ENCODE measurements at places on chromosomes 1 and 21. TPM values are rescaled to one million over a fixed set of nuclear protein-coding genes. Genes with fewer than 3 reads are reported as not detected.

GRCh38 chr1:238152119-238152518 lies 261.4 kb upstream of the ZP4 start:
- H3K4me1 ChIP-seq: no peaks in the 10 kb centered on the region
- no peak overlapping the region for H3K27ac ChIP-seq
- DNase-seq: no peak
- H3K4me3 ChIP-seq: no peak overlapping the region
- no peaks in the 10 kb centered on the region for H3K36me3 ChIP-seq
- no peaks in the 10 kb centered on the region for H3K27me3 ChIP-seq

DNA sequence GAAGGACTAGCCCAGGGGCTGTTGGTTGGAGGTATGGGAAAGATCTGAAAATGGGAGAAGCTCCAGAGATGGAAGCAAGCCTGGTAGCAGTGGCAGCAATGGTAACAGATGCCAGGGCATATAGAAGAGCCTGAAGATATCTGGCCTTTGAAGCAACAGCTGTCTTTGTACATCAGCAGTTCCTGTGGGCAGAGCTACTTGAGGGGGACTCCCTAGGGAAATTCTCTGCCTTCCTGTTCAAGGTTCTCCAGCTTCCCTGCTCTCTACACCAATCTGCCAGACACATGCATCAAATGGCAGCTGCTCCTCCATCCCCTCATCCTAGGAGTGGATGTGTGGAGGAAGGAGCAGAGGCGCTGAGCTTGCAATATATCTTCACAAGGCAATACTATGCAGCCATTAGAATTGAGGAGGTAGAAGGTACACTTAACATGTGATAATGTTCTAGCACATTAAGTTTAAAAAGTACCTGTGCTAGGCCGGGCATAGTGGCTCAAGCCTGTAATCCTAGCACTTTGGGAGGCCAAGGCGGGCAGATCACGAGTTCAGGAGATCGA lies 2.2 kb downstream of the TMEM35B start:
- no peak overlapping the region for H3K27ac ChIP-seq
- no peaks in the 10 kb centered on the region for H3K27me3 ChIP-seq
- peaks cover 14% of the 10 kb centered on the region for H3K4me1 ChIP-seq
- H3K36me3 ChIP-seq: no peaks in the 10 kb centered on the region

ARHGAP30 gene
- 5.0 TPM for polyA plus RNA-seq

GRCh38 chr1:216045400-216045799 lies 377.8 kb downstream of the USH2A start:
- H3K27ac ChIP-seq: no peak overlapping the region
- no peak for DNase-seq
- H3K4me3 ChIP-seq: no peak overlapping the region
- no peaks in the 10 kb centered on the region for H3K36me3 ChIP-seq
- H3K27me3 ChIP-seq: no peaks in the 10 kb centered on the region

GRCh38 chr1:73475316-73475870 lies 722.6 kb downstream of the LRRIQ3 start:
- H3K4me1 ChIP-seq: no peaks in the 10 kb centered on the region
- no peak overlapping the region for H3K4me3 ChIP-seq
- DNase-seq: no peak
- no peak overlapping the region for H3K27ac ChIP-seq
- no peaks in the 10 kb centered on the region for H3K36me3 ChIP-seq

DNA sequence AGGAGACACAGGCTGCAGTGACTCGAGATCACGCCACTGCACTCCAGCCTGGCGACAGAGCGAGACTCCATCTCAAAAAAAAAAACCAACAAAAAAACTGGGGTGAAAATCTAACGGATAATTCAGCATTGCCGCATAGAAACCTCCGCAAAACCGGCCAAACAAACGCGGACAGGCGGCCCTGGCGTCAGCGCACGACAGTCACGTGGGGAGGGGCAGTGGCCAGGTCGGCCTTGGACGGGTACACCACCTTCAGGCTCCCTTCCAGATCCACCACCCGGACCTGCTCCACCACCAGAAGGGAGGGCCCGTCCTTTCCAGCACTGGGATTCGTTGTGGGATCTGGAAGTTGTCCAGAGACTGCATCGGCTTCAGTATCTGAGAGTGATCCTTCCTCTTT lies 8.4 kb downstream of the SMIM1 start:
- H3K36me3 ChIP-seq: peaks cover 17% of the 10 kb centered on the region
- H3K27me3 ChIP-seq: no peaks in the 10 kb centered on the region
- H3K4me3 ChIP-seq: no peak overlapping the region
- DNase-seq: no peak
- no peak overlapping the region for H3K27ac ChIP-seq

GRCh38 chr1:216887032-216887431 lies 163.8 kb upstream of the ESRRG start:
- DNase-seq: no peak
- no peaks in the 10 kb centered on the region for H3K27me3 ChIP-seq
- no peak overlapping the region for H3K27ac ChIP-seq
- H3K4me1 ChIP-seq: peaks cover 5% of the 10 kb centered on the region
- no peaks in the 10 kb centered on the region for H3K36me3 ChIP-seq
- H3K4me3 ChIP-seq: no peak overlapping the region

KCNJ9 gene
- polyA plus RNA-seq: 0.04 TPM

- H3K27me3 ChIP-seq: no peaks in the 10 kb centered on the region
- H3K4me1 ChIP-seq: peaks cover 31% of the 10 kb centered on the region
- H3K27ac ChIP-seq: peak overlapping the region; percentile 92
- peak; percentile 73 for DNase-seq
Measured at GRCh38 chr1:28259934-28260802, 850 bp downstream of the SESN2 start.

AQP10 gene
- polyA plus RNA-seq: 0.30 TPM

ACTA1 gene
- 27.4 TPM for polyA plus RNA-seq

- H3K27me3 ChIP-seq: no peaks in the 10 kb centered on the region
- H3K4me1 ChIP-seq: no peaks in the 10 kb centered on the region
- no peak for DNase-seq
- H3K27ac ChIP-seq: no peak overlapping the region
- H3K4me3 ChIP-seq: no peak overlapping the region
Measured at GRCh38 chr21:41671859-41672542, 94.9 kb downstream of the RIPK4 start.

GRCh38 chr1:5198328-5198727 lies 543.9 kb downstream of the AJAP1 start:
- H3K27me3 ChIP-seq: no peaks in the 10 kb centered on the region
- no peak overlapping the region for H3K27ac ChIP-seq
- H3K36me3 ChIP-seq: no peaks in the 10 kb centered on the region

DNA sequence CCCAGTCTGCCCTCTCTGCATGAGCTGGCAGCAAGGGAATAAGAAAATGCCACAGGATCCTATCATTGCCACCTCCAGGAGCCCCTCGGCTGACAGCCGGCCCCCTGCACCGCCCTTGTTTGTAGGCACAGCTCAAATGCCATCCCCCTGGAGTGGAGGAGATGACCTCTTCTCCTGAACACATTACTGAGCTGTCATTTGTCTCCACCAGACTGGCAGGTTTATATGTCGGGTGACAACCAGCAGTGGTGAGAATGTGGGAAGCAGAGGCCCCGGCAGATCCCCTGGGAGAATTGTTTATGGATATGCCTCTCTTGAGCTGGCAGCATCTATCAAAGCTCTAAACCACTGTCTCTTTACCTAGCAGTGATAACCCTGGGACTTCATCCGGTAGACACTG lies 135.4 kb upstream of the FMN2 start:
- H3K27me3 ChIP-seq: no peaks in the 10 kb centered on the region
- no peak overlapping the region for H3K27ac ChIP-seq
- H3K4me3 ChIP-seq: no peak overlapping the region
- H3K36me3 ChIP-seq: no peaks in the 10 kb centered on the region

HTR6 gene
- 0.03 TPM for polyA plus RNA-seq

- DNase-seq: no peak
- no peak overlapping the region for H3K27ac ChIP-seq
- no peaks in the 10 kb centered on the region for H3K4me1 ChIP-seq
- no peaks in the 10 kb centered on the region for H3K27me3 ChIP-seq
Measured at GRCh38 chr1:3577711-3578432, 33.4 kb downstream of the MEGF6 start.

- no peak for DNase-seq
- no peaks in the 10 kb centered on the region for H3K4me1 ChIP-seq
- H3K4me3 ChIP-seq: no peak overlapping the region
- H3K27ac ChIP-seq: no peak overlapping the region
- H3K27me3 ChIP-seq: no peaks in the 10 kb centered on the region
Measured at GRCh38 chr21:45581322-45581712, 39.1 kb upstream of the SLC19A1 start.

Measured in small intestine (tissue), 16 donors.